ENCODE measurements at places on chromosomes 11 and 22.

DNA sequence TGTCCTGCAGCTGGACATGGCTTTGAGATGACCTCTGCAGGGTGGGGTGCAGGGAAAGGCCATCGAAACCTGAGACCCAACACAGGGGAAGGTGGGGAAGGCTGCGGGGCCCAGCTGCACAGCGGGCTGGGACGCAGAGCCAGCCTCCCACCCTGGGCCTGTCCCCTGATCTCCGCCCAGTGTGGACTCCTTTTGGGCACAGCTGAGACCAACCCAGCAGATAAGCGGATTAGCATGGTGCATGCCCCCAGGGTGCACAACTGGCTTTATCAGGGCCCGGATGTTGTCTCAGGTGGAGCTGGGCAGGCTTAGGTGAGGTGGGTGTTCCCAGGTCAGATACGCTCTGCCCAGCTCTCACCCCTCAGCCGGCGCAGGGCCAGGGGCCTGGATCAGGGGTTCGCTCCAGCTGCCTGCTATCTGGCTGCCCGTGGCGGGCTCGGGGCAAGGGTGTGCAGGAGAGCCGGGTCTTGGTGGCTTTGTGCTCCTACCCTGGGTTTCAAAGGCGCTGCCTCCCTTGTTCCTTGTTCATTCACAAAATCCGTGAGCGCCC is 28.1 kb upstream of the MUC5AC start:
- no peak for DNase-seq

DNA sequence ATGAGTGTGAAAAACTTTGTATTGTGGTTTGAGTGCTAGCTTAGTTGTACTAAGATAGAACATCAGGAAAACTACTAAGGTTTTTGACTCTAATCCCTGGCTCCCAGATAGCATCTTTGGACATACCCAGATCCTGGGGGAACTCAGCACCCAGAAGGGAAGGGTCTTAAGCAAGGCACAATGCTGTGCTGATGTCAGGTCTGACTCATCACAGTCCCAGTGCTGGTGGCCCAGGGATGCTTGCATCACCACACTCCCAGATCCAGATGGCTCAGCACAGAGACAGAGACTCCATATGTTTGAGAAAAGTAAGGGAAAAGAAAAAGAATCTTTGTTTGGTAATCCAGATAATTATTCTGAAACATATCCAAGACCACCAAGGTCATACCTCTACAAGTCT is 18.3 kb upstream of the OR56A3 start:
- DNase-seq = no peak

DNA sequence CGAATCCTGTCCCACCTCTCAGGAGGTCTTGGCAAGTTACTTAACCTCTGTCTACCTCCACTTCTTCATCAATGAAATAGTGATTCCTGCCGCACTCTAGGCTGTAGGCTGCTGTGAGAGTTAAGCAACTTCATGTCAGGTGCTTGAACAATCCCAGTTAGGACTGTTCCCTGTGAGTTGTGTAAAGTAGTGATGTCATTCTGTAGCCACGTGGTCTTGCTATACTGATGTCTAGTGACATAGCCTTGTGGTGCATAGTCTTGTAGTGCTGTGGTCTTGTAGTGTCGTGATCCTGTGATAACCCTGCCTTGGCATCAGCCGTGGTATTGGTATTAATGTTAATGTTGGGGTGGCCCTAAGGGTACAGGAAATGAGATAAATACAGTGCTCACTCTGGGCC is 30.3 kb upstream of the PRR5 start:
- DNase-seq = no peak

- DNase-seq = no peak
Observed at GRCh38 chr11:86277741-86278140, 24.3 kb upstream of the HIKESHI start.

DNA sequence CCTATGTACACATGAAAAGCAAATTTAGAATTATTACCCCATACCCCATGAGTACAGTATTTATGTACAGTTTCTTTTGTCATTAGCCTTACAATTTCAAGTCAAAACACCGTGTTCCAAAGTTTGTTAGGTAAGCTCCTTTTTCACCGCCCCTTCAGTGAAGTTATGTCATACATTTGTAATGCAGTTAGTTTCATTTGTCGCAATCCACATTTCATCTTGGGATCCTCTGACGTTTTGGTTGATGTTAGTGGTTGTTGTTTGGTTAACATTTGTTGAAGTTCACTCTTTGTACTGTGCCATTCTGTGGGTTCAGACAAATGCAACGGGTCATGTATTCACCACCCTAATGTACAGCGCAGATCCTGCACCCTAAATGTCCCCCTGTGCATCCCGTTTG is 45.2 kb downstream of the ARHGEF12 start:
- DNase-seq = no peak

- DNase-seq = no peak
Observed at GRCh38 chr11:93689240-93689639, 27.8 kb downstream of the CEP295 start.

- no peak for DNase-seq
Observed at GRCh38 chr11:86264649-86265048, 20.1 kb downstream of the EED start.

DNA sequence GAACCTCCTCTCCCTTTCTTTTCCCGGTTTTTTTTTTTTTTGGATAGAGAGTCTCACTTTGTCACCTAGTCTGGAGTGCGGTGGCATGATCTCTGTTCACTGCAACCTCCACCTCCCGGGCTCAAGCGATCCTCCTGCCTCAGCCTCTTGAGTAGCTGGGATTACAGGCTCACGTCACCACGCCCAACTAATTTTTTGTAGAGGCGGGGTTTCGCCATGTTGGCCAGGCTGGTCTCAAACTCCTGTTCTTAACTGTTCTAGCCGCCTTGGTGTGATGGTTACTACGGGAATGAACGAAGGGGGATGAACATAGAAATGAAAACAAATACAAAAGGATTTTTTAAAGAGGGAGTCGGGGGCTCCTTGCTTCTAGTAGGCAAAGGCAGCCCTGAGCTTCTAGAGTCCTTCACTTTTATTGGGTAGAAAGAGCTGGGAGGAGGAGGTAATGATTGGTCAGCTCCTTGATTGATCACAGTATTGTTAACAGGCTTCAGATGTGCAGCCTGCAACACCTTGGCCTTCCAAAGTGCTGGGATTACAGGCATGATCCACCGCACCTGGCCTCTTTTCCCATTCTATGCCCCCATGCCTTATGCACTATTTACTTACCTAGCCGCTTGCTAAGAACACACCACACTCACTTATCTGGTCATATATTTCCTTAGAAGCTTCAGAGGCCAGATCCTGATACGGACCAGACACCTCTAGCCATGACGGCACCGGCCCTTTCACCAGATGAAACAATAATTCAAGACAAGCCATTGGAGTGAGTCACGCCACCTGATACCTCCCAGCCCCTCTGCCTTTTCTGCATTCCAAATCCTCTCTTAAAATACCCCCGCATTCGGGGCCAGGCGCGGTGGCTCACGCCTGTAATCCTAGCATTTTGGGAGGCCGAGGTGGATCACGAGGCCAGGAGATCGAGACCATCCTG is 20.7 kb downstream of the SUSD2 start:
- DNase-seq = no peak

GRCh38 chr11:44651535-44652155 is 75.1 kb upstream of the TSPAN18 start:
- DNase-seq = no peak

DNA sequence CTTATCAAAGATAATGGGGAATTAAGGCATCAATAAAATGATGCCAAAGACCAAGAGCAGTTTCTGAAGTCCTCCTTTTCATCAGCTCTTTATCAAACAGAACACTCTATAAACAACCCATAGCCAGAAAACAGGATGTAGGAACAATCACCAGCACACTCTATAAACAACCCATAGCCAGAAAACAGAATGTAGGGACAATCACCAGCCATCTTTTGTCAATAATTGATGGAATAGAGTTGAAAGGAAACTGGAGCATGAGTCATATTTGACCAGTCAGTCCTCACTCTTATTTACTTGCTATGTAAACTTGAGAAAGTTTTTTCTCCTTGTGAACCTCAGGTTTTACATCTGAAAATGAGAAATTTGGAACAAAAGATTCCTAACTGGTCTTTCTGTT is 10.0 kb downstream of the MS4A2 start:
- DNase-seq = no peak

GRCh38 chr22:45238957-45239680 is 1.6 kb downstream of the KIAA0930 start:
- no peak for DNase-seq

GRCh38 chr11:122727101-122727929 is 71.8 kb downstream of the UBASH3B start:
- DNase-seq = no peak

GRCh38 chr11:14967581-14968243 is 4.4 kb downstream of the CALCA start:
- no peak for DNase-seq

DNA sequence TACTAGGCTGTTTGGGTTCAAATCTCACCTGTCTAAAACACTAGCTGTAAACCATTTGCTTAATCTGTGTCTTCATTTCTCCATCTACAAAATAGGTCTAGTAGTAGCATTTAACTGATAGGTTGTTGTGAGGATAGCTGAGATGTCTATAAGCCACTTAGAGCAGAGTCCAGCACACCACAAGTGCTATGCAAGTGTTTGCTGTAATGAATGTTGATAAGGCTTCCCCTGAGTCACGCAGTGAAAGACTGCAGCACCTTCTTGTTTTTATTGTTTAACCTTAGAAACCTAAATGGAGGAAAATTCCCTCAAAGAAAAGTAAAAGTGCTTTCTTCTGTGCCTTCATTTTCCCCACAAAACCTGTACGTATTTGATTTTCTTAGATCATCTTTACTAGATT is 23.1 kb upstream of the LDHA start:
- no peak for DNase-seq

DNA sequence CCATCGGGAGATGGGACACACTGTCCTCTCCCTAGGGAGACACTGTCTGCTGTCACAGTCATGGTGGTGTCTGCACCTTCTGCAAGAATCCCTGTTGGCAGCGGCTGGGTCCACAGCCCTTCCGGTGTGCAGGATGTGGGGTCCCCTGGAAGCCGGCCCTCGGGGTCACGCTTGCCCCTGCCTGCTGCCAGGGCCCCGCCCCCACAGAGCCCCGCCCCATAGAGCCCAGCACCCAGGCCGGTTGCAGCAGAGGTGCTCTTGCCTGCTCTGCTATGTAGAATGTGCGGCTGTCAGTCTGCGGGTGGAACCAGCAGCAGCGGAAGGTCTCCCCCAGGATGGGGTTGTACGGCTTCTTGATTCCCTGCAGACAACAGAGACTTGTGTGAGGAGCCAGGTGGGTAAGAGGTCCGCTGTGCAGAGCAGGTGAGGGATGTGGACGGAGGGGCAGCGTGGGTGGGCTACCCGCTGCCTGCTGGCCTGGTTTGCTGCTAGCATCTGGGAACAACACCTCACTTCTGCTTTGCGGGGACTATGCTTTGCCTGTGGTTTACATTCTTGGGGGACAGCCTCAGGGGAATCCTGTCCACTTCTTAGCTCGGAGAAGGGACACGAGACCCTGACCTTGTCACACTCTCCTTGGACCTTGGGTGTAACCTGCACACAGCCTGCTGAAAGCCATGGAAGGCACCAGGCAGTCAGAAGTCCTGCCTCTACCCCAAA is 44.9 kb upstream of the CARS1 start:
- no peak for DNase-seq

GRCh38 chr11:116126562-116126961 is 622.3 kb upstream of the CADM1 start:
- no peak for DNase-seq

DNA sequence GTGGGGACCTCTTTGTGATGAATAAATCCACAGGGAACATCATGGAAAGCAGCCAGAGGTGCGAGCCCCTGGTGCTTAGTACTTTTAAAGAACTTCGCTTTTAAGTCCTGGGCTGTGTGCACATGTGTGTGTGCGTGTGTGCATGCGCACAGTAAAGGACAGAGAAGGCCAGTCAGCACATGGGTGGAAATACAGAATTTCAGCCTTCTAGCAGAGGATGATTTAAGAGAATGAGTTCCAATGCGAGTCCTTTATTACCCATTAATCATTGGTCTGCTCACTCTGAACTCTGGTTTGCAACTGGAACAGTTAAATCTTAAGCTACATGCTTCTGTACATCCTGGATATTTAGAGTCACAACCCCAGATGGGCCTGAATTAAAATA is 18.9 kb downstream of the TEAD1 start:
- no peak for DNase-seq

- no peak for DNase-seq
Observed at GRCh38 chr22:20927940-20928572, 10.8 kb downstream of the CRKL start.

DNA sequence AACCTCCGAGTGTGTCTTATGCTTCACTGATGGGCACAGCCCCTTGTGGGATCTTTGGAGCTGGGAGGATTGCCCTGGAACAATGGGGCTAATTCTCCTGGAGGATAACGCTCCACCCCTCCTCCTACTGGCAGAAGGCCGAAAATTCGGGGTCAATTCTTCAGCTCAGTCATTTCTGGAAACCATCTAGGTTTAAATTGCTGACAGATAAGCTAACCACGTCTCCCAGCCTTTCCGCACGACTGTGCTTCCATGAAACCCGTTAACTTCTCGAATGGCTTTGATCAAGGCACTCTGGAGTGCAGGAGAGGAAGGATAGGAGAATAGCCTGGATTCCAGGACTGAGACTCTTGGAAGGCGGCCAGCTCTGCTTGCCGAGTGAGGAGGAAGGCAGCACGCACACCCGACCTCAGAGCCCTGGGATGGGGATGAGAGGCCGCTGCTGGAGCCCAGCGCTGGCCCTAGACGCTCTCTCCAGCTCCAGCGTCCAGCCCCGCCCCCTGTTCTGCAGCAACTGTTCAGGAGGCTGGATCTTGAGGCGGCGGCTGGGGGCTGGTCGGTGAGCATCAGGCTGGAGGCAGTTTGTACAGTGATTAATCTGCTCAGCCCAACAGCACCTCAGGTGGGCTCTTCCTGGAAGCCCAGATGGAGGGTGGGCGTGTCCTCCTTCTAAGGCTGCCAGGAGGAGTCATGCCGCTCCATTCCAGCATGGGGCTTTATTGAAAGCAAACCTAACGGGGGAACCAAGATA is 176.7 kb upstream of the NCAM1 start:
- no peak for DNase-seq

GRCh38 chr11:37026326-37026725 is 428.3 kb upstream of the RAG2 start:
- DNase-seq = no peak

DNA sequence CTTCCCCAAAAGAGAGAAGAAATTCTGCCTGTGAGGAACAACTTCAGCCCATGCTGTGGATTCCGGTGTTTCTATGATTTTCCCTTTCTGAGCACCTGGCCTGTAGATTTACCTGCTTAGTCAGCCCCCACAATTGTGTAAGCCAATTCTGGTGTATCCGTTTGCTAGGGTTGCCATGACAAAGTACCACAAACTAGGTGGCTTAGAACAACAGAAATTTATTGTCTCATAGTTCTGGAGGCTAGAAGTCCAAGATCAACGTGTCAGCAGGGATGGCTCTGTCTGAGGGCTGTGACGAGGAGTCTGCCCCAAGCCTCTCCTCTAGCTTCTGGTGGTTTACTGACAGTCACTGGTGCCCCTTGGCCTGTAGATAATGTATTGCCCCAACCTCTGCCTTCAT is 15.9 kb upstream of the CYB5R2 start:
- no peak for DNase-seq

Measured in D721Med (cell line).